ENCODE measurements at places on chromosomes 2 and 18.
A peak's percentile ranks its signal among the peaks of the same experiment; 100 is the strongest.

GRCh38 chr18:31901063-31901462, 41.9 kb downstream of the TRAPPC8 start:
- no peak for DNase-seq

- DNase-seq, result peak; percentile 46
These were observed at the start of gene CASP8 for GRCh38 chr2:201260302-201260800. TSS of gene CASP8 (plus strand) at chr2:201260536. CDS start at chr2:201266487, 5,951 bp downstream.

GRCh38 chr2:223774193-223774592, 63.2 kb downstream of the AP1S3 start:
- no peak for DNase-seq

- DNase-seq, result no peak
These were observed 67.5 kb downstream of the MYOM1 start for GRCh38 chr18:3152294-3152693.

Measured in lung microvascular endothelial cell (primary cell).